ENCODE measurements at places on chromosomes 6 and 20. TPM values are rescaled to one million over a fixed set of nuclear protein-coding genes. Genes with fewer than 3 reads are reported as not detected.
A peak's percentile ranks its signal among the peaks of the same experiment; 100 is the strongest.

NR2E1 gene
- not detected for total RNA-seq

DNA sequence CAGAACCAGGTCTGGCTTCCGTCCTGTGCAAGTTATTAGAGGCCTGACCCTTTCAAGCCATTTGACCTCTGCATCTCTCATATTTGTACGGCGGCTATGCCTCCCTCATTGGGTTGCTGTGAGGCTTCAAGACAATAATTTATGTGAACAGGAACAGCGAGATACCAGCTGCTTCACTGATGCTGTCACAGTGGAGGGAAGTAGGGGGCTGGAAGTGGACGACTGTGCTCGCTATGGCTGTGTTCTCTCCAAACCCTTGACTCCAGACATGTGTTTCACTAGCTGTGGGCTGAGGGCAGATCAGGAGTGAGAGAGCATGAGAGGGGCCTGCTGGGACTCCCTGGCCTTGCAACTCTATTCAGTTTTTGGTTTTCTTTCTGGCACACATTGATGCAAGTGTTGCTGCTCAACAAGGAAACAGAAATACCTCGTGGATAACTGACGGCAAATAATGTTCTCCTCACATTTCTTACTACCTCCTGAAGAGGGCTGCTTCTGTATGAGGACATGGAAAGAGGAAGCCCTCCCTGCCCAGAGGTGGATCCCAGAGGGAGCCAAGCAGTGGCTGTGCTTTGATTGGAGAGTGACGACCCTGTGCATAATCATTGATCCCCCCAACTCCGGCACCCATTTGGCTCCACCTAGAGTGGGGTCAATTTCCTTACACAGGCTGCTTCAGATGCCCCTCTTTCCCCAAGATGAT lies 34.7 kb upstream of the SCP2D1 start:
- no peak for DNase-seq

GRCh38 chr6:113672491-113673149 lies 184.5 kb upstream of the MARCKS start:
- DNase-seq = peak; percentile 84

GMPR gene
- total RNA-seq = 121 TPM

DNA sequence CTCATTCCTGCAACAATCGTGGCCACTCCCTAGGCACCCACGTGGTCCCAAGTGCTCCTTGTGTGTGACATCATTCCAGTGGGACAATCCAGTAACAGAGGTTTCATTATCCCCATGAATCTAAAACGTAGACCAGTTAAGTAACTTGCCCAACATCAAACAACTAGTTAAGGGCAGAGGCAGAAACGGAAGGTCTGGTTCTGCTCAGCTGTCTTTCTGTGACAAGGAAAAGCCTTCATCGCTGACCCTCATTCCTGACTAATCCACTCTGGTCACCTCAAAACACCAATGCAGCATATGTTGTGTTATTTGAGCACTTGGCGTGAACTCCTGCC lies 261.4 kb upstream of the JARID2 start:
- peak; percentile 51 for DNase-seq

TOX2 gene
- total RNA-seq = 0.46 TPM

CNR1 gene
- total RNA-seq = 0.11 TPM

EPPIN gene
- total RNA-seq = not detected

DNA sequence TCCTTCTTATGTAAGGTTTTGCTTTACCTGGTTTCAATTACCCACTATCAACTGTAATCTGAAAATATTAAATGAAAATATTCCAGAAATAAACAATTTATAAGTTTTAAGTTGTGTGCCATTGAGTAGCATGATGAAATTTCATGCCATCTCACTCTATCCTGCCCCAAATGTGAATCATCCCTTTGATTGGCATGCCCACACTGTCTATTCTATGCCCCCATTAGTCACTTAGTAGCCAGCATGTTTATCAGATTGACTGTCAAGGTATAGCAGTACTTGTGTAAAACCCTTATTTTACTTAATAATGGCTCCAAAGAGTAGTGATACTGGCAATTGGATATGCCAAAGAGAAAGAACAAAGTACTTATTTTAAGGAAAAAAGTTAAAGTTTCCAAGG lies 403.8 kb downstream of the ADGRB3 start:
- DNase-seq = no peak

TREML4 gene
- total RNA-seq = not detected

SIRPB2 gene
- 3.1 TPM for total RNA-seq

DNA sequence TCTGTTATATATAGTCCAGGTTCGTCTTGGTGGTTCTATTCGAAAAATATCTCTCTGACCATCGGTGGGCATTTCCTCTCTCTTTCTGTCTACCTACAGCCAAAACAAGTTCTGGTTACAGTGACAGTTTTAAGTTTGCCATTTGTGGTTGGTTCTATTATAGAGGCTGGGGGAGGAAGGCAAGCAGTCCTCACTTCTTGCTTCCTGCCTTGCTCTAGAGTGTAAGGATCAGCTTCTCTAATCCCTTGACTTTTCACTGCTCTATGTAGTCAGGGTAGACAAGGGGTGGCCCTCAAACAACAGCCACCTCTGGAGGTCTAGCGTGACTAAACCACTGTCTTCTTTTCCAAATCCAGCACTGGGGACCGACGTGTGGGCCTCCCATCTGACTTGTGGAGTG lies 16.1 kb downstream of the E2F3 start:
- DNase-seq = no peak

DNA sequence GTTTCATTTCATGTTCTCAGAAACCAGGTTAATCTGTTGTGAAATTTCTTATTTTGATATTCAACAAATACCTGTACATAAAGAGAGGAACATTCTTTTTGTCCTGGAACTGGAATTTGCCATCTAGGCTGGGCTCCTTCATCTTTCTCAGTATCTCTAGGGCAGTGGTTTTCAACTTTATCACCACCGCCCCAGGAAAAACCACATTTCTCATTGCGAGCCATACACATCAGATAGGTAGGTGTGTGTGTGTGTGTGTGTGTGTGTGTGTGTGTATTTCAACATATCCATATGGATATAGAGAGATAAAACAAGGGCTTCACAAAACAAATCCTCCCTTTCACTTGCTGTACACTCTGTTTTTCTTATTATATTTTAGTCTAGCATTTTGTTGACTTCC lies 24.1 kb downstream of the BFSP1 start:
- DNase-seq = no peak

MMP24 gene
- total RNA-seq = 0.13 TPM

DNA sequence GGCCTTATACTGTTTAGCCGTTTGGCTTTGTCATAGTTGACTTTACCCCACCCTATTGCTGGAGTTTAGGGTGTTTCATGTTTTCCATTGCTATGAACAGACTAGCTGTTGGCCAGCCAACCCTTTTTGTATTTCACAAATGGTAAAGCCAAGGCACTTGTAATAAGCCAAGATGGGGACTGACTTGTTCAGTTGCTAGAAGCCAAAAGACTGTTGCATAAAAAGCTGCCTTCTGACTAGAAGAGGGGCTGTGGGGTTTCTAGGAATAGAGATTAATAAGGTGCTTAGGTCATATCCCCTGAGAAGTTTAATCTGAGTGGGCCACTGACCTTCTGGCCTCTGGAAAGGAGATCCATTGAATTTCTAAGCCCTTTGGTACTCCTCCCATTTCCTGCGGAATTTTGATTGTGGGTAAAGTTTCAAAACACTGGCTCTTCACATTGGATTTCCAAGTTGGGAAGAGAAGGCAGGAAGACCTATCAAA lies 211.1 kb downstream of the PLCB4 start:
- DNase-seq = no peak

STMND1 gene
- not detected for total RNA-seq

FNDC1 gene
- 1.2 TPM for total RNA-seq

- peak; percentile 58 for DNase-seq
Observed at GRCh38 chr20:1844325-1845162, 50.7 kb upstream of the SIRPA start.

DNA sequence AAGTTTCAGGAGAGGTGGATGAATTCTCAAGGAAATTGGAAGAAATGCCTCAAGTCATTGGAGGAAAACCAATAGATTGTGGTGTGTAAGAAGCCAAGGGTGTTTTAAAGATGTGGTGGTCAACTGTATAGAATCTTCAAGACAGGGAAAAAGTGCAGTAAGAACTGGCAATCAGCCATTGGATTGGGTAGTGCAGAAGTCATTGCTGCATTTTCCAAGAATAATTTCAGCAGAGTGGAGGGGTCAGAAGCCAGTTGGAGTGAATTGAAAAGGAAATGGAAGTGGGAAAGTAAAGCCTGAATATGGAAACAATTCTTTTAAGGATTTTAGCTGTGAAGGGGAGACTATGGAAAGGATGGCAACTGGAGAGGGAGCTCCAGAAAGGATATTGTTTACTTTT lies 128.2 kb upstream of the TMEM170B start:
- no peak for DNase-seq
